ENCODE measurements at places on chromosomes 12 and 14.
A peak's percentile ranks its signal among the peaks of the same experiment; 100 is the strongest.

- no peak for DNase-seq
Measured at GRCh38 chr14:75793806-75794205, 132.8 kb downstream of the TTLL5 start.

DNA sequence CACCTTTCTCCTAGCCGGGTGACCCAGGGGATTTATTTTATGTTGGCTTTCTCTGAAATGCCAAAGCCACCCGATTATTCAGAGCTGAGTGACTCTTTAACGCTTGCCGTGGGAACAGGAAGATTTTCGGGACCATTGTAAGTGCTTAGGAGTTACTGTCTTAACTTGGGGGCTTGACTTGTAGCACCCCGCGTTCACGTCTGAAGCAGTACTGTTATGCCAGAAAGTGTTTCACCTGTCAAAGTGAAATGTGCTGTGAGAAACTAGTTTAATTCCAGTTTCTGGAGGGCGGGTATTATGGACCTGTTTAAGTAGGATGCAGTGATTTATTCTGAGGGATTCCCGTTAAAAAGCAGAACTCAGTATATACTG is 218 bp downstream of the LYSET start:
- no peak for DNase-seq

DNA sequence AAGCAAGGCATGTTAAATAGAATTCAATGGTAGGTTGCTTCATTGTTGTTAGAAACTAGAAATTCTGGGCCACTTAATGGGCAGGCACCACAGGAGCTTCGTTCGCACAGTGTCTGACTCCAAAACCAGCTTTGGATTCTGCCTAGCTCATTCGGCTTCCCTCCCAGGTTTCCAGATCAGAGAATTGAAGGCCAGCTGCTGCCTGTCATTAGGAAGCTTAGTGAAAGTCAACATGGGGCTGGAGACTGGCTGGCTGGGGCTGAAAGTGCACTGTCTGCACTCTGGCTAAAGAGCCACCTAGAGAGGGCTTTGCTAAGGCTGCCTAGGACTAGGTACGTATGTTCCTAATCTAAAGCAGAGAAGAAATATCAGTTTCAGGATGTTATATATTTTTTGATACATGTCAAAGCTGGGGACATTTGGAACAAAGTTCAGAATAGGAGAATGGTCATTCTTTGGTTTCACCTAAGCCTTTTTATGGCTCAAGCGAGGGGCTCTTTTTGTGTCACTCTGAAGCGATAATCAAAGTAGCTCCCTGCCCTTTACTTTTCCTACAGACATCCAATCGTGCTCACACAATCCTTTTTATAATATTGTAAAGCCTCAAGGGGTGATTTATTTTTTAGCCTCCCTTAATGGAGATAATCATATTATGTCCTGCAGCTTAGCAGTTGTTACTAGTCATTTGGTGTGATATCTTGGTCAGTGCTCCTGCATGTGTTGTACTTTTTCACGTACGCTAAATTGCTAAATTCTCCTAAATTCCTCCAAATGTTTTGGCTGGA is 238.5 kb upstream of the NAV3 start:
- no peak for DNase-seq

- peak; percentile 7 for DNase-seq
Measured at GRCh38 chr12:1083889-1084262, 92.9 kb downstream of the ERC1 start.

DNA sequence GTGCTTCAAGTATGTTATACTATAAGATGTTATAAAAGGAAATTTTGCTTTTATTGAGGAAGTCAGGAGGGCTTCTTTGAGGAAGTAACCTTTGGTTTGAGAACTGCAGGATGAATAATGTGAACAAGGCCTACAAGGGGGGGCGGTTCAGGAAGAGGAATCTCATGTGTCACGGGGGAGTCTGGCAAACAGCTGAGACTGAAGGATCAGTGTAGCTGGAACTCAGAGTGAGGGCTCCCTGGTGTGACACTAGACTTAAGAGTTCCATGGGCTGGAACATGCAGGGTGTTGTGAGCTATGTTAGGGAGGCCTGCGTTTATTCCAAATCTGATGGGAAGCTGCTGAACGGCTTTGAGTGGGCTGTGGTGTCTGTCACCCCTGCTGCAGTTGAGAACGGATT is 62.3 kb downstream of the UNC79 start:
- no peak for DNase-seq

- DNase-seq, result peak; percentile 53
Measured at GRCh38 chr14:74593241-74593953, 18.6 kb downstream of the LTBP2 start.

DNA sequence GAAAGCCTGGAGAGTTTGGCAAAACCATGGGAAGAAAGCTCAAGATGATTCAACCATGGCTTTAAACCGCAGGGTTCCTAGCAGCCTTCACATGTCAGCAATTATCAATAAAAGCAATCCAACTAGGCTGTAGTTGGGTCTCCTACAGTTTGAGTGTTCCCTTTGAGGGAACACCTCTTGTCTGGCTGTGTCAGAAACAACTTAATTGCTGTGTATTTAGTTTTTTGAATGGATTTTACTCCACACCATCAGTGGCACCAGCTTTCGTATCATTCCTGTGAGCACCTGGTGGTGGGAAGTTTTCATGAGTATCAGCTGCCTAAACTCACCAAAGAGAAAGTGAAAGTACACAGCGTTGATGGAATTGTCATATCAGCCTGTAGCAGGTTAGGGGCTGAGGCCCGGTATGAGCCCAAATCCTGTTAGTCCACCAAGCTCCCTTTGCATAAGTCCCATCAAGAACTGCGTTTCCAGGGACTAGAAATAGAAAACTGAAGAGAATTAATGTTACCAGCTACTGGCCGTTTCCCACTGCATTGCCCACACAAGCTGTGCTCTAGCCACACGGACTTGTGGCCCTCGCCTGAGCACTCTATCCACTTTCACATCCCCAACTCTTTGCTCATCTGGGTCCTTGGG is 10.9 kb upstream of the IL26 start:
- DNase-seq, result no peak

DNA sequence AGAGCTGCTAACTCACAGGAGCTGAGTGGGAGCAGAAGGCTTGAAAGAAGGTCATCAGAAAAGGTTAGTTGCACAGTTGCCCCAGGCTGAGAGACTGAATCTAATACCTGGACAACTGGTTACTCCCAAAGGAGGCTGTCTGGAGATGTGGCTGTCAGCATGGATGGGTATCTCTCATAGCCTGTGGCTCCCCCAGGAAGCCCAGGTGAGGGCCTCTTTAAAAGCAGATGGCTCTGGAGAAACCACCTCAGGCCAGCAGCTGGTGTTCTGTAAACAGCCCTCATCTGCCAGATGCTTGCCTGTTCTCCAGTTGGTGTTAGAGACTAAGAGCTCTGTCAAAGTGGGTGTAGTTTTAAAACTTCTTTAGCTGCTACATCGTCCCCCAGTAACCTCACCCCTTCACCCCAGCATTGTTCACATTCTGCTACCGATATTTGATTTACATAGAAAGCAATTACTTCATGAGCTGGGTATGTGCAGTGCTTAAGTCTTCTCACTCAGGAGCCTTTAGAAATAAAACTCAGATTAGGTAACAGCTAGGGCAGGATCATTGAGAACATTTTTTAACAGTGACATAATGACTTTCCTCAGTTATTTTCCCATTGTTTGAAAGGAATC is 25.8 kb downstream of the DACT1 start:
- DNase-seq, result peak; percentile 40

DNA sequence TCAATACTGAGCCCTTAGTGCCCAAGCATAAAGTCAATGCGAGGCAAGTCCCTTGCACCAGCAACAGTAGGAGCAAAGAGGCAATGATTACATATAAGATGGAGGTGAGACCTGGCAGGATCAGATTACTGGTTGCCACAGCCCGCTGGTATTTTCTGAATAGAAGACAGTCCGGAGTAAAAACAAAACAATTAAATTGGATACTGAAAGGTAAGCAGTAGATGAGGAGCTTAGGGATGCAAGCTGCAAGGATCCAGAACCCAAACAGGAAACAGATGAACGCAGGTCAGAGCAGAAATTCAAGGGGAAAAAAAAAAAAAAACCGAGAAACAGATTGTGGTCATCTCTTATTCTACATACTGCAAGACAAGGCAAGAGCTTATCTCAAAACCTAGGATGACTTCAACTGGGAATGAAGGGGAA is 119.6 kb downstream of the MED13L start:
- no peak for DNase-seq

- DNase-seq, result peak; percentile 70
Measured at GRCh38 chr12:54352891-54353874, 11.1 kb downstream of the GPR84 start.

DNA sequence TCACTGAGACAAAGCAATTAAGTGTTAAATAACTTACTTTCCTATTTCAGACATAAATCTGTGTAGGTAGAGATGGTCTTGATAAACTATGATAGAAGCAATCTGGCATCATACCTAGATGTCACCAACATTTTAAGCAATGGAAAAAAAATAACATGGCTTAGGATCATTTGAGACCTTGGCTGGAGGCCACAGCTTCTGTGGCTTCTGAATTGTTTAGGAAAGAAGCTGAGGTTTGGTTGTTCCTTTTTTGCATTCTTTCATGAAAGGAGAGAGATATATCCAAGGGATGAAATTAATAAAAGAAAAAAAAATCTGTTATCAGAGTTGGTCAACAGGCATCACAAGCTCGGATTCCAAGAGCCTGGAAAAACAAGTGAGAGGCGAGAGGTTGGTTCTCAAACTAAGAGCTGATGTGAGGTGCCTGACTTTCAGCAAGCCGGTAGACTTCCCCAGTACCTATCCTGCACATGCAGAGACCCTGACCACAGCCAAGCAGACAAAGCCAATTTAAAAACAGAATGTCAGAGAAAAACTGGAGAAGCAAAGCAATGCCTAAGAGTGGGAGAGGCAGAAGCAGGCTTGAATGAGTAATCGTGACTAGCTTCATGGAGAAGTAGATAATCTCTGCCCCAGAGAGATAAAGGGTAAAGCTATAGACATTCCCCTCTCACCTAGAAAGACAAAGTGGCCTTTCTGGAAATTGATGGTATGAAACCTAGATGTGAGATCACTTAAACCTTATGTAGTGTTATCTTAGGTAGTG is 43.4 kb upstream of the ST8SIA1 start:
- DNase-seq, result no peak

GRCh38 chr12:7927470-7927869 is 8.5 kb downstream of the SLC2A3 start:
- no peak for DNase-seq

GRCh38 chr12:10741845-10742244 is 18.7 kb upstream of the YBX3 start:
- no peak for DNase-seq

DNA sequence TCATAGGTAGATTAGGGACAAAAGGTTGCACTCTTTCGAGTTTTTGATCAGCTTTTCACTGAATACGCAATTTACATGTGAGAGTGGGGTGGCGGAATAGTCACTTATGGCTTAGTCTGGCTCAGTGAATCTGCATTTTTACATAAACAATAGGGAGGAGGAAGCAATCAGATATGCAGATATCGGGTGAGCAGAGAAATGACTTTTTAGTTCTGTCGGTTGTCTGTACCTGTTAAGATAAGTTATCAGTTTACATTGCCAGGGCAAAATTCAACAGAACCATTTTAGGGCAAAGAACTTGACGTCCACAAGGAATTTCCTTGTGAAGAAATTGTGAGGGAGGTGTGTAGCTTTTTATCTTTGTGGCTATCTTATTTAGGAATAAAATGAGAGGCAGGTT is 15.4 kb upstream of the EGLN3 start:
- no peak for DNase-seq

DNA sequence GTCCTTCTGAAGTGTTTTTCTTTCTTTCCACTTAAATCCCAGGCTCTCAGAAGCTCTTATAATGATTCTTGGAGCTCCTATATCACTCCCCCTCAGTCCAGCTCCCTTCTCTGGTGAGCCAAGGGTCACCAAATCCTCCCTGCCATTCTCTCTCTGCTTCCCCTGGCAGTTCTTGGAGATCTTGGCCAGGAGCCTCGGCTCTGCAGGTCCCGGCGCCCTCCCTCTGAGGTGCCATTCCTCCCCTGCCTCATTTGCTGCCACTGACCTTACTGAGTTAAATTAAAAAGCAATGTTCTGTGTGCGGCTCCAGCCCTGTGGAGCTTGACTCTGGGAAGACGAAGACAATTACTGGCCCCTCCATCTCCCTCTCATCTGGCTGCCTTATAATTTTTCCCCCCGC is 7.0 kb downstream of the CISTR start:
- no peak for DNase-seq

GRCh38 chr14:86179980-86180379 is 650.0 kb downstream of the FLRT2 start:
- DNase-seq, result no peak

DNA sequence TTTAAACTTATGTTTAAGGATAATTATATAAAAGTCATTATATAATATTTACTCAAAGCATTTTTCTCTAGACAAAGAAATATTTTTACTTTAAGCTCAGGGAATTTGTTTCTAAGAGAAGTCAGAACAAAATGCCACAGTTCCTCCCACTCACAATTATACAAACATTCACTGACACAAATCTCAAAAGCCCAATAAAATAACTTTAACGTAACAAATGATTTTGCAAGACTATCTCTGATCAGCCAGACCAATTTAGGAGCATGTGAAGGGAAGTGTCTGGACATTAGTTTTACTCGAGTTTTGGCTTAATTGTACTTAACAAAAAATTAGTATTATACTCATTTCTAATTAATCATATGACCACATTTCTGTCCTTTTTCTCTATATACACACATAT is 41.2 kb downstream of the COCH start:
- no peak for DNase-seq

GRCh38 chr14:70148351-70148750 is 40.4 kb downstream of the SLC8A3 start:
- no peak for DNase-seq

GRCh38 chr12:92002195-92002649 is 143.4 kb downstream of the BTG1 start:
- DNase-seq, result peak; percentile 31
